ENCODE measurements at places on chromosomes 7 and 10.
A peak's percentile ranks its signal among the peaks of the same experiment; 100 is the strongest.

DNA sequence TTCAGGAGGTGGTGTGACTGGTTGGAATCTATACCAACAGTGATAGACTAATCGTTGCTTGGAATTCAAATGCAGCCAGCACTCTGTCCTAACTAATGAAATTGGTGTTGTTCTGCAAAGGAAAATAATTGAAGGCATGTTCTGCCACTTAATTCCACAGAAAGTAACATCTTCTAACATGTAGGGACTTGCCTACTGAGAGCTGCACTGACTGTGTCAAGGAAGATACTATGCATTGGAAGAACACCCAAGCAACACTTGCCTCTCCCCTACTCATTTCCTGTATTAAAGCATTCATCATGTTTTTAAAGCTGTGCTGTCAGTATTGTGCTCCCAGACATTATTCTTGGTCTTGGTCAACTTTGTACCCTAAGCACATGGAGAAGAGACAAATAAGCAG lies 2.7 kb upstream of the CYP3A7 start:
- no peak for DNase-seq

DNA sequence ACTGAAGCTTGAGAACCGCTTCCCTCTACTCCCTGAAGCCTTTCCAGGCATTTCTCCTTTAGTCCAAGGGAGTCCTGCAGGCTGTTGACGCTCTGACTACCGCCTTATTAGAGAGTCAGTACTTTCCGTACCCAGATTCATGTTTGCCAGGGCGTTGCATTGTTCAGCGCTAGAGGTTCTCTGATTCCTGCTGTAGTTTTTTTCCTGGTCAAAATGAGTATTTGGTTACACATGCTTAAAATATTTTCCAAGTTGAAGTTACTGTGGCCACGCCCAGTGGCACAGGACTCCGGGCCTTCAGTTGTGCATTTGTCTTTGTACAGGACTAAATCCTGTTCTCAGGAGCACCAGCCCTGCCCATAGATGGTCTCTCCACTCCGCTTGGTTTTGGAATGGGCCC lies 7.9 kb downstream of the MTURN start:
- DNase-seq: peak; percentile 93

GRCh38 chr7:1290679-1291356 lies 58.1 kb downstream of the UNCX start:
- DNase-seq: peak; percentile 41

GRCh38 chr10:85578860-85579259 lies 787.7 kb downstream of the GRID1 start:
- DNase-seq: no peak

DNA sequence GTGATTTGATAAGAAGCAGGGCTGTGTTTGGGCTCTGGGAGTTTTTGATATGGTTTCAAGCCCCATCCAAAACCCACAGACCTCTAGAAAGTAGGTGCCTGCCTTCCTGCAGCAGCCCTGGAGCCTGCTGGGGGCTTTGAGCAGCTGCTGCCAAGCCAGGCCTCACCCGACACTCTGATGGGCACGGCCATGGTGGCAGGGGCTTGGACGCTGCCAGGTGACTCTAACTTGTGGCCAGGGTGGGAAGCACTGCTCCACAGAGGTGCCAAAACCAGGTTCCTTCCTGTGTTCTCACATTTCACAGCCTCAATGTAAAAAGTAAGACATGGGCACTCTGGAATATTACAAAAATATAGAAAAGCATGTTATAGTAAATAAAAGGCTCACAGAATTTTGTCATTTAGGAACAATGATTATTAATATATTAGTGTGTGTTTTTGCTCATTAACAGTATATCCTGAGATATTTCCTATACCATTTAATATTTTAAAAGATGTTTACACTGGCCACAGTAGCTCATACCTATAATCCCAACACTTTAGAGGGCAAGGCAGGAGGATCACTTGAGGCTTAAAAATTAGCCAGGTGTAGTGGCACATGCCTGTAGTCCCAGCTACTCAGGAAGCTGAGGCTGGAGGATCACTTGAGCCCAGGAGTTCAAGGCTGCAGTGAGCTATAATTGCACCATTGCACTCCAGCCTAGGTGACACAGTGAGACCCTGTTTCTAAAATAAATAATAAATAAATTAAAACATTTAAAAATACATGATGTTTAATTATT lies 95.1 kb downstream of the EGFR start:
- DNase-seq: no peak

DNA sequence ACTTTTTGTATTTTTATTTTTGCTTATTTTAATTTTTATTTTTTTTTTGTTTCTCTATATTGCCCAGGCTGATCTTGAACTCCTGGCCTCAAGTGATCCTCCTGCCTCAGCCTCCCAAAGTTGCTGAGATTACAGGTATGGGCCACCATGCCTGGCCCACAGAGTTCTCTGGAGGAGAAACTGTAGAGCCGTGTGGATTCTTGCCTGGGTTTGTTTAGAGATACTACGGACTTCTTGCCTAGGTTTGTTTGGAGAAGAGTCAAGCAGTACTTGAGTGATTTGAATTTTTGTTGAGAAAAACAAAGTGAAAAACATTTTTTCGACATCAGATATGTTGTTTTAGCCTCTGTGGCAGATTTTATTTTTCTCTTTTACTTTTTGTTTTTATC lies 99.0 kb downstream of the CAMK1D start:
- DNase-seq: no peak

- DNase-seq: peak; percentile 95
These were observed 37.1 kb downstream of the MASTL start for GRCh38 chr10:27192284-27192683.

GRCh38 chr10:51269821-51270220 lies 195.5 kb downstream of the PRKG1 start:
- peak; percentile 60 for DNase-seq

DNA sequence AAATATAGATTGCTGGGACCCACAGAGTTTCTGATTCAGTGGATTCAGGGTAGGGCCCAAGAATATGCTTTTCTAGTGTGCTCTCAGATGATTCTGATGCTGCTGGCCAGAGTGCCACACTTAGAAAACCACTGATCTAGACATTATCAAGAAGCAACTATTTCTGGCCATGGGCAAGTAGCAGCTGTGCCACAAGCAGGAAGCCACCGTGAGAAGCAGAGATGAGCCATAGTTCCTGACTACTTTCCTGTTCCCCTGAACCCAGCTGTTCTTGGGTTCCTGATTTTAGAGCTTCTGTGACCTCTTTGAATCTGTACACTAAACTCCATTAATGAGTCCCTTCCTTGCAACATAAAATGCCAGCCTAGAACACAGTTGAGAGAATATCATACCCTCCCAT lies 38.1 kb upstream of the PIK3AP1 start:
- DNase-seq: no peak

- peak; percentile 13 for DNase-seq
These were observed 14.4 kb downstream of the SCIN start for GRCh38 chr7:12584930-12585329.

DNA sequence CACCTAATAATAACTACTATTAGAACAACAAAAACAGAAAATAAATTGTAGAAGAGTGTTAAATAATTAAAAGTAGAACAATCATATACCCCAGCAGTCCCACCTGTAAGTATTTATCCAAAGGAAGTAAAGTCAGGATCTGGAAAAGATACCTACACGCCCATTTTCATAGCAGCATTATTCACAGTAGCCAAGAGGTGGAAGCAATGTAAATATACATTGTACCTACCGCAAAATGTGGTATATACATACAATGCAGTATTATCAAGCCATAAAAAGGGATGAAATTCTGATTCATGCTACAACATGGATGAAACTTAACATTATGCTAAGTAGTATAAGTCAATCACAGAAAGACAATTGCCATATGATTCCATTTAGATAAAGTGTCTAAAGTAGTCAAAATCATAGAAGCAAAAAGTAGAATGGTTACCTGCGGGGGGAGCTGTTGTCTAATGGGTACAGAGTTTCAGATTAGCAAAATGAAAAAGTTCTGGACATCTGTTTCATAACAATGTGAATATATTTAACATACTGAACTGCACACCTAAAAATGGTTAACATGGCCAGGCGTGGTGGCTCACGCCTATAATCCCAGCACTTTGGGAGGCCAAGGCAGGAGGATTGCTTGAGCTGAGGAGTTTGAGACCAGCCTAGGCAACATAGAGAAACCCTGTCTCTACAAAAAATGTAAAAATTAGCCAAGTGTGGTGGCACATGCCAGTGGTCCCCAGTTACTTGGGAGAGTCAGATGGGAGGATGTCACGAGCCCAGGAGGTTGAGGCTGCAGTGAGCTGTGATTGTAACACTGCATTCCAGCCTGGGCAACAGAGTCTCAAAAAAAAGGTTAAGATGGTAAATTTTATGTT lies 6.0 kb upstream of the TMED4 start:
- peak; percentile 14 for DNase-seq

GRCh38 chr10:101601541-101601940 lies 13.4 kb downstream of the DPCD start:
- no peak for DNase-seq

- DNase-seq: no peak
These were observed 624.9 kb downstream of the ARL4A start for GRCh38 chr7:13312307-13312706.

DNA sequence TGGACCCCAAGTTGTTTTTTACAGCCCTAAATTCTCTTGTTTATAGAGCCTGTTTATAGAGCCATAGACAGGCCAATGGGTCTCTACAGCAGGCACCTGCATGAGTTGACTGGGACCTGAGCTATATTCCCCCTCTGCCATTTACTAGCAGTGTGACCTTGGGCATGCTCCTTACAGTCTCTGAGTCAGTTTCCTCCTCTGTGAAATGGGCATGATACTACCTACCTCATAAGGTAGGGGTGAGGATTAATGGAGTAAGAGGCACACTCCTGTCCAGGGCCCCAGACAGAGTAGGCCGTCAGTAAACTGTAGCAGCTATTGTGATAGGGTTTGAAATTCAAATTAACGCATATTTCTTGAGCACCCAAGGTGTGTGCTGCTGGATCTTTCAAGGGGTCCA lies 138.1 kb downstream of the TCF7L2 start:
- DNase-seq: no peak
